ENCODE measurements at places on chromosomes 3 and 15.

DNA sequence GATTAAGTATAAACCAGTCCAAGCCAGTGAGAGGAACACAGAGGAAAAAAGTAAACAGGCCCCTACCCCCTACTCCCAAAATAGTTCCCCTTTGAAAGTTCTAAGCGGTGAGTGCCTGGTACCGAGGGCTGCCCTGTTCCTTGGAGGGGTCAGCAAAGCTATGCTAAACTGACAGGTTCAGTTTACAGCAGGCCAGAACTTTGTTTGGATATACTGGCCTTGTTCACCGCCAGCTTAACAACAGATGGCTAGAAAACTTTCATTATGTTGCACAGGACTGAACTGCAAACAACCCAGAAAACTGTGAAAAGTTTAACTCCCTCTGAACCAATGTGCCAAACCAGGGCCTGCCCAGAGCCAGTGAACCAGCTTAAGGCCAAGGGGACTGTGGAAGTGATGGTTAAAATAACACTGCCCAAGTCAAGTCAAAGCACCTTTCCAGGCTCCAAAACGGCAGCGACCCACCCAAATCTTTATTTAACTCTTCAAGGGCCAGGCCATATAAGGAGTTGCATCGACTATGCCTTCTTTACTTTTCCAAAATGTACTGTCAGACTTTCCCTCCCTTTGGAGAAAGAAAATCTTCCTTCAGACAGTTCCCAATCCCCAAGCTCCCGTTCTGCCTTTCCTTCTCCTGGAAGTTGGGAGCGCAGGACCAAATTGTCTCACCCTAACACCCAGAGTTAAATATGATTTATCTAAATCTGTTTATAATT, 448.0 kb downstream of the FOXP1 start:
- no peak for DNase-seq

GRCh38 chr3:161142486-161142885, 37.3 kb upstream of the B3GALNT1 start:
- no peak for DNase-seq

DNA sequence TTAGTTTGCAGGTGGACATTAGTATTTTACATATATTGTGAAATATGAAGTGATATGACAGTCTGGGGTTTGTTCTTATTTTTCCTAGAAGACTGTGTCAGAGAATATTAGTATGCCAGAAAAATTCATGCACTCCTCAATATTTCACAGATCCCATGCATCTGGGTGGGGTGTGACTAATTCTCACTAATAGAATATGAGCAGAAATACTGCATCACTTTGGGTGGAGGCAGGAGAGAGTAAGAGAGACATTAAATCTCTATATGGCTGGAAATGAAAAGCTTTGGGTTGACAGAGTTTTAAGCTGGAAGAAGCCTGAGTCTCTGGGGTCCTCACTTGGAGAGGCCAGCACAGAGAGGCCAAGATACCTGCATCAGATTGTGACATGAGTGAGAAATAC, 101.3 kb upstream of the DPH6 start:
- DNase-seq: no peak

GRCh38 chr15:35854316-35854715, 308.4 kb upstream of the DPH6 start:
- DNase-seq: no peak

DNA sequence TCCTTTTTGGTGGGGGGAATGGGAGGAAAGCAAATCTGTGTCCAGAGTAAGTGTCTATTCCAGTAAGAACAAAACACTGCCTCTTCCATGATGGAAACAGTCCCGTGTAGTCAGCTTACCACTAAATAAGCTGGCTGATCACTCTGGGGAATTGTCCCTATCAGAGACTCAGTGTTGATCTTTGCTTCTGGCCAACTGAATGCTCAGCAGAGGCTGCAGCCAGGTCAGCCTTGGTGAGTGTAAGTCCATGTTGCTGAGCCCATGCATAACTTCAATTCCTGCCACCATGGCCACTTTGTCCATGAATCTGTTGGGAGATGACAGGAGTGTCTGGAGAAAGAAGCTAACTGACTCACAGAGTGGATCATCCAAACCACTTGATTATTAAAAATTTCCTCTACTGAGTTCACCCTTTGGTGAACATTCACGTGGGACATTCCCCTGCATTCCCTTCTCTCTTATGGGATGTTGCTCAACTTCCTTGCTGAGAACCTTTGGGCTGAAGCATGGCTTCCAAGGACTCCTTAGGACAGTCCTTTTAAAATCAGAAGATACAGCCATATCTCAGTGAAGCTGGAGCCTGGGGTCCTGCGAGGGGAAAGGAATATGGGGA, 33.9 kb upstream of the XCR1 start:
- no peak for DNase-seq

- DNase-seq: peak; percentile 67
Measured at GRCh38 chr3:141401573-141402475, 33.5 kb downstream of the ZBTB38 start.

GRCh38 chr15:29889542-29890329, 67.5 kb upstream of the TJP1 start:
- DNase-seq: no peak

GRCh38 chr3:148218222-148218621, 479.5 kb upstream of the AGTR1 start:
- no peak for DNase-seq

DNA sequence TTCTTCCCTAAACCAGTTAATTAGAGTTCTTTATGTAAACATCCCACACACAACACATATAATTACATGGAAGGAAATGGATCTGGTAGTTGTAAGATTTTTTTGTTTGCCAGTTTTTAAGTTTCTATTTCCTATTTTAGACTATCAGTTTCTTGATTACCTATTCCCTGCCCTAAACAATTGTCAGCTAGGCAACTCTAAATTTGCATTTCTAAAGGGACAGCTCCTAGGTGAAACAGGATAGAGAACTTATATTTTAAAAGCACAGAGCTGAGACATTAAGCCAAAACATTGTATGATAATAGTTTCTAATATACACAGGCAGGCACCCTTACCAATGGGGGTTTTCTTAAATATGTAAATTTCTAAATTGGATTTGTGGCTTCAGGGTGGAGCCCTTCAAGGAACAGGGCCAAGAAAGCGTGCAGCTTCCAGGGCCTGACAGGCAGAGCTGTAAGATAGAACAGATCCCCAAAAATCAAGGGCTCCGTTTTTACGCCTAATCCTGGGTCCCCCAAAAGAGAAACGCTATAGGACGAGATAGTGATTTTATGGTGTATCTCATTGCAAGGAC, 8.9 kb downstream of the LEKR1 start:
- no peak for DNase-seq

DNA sequence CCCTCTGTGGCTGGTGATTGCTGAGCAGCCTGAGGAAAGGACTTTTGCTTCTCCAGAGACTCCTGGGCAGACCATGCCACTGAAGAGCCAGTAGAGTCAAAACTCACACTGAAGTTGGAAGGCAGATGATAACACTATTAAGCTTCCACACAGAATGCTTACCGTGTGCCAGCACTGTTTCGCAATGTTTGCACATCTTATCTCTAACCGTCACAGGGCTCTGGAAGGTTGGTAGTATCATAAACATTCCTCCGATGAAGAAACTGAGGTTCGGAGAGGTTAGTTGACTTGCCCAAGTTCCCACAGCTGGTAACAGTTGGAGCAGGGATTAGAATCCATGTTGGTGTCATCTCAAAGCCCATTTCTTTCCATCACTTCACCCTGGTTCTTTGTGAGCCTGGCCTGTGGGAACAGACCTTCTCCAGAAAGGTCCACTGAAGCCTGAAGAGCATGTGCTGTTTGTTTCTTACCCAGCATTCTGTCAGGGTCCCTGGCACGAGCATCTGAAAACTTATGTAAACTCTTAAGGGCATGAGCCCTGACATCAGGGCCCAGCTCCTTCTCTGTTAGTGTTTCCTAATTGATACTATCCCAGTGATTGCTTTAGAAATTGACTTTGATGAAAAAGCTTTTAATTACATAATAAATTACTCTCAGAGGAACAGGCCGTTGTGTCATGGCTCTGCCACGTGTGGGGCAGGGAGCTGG, 77.0 kb upstream of the PRR23C start:
- DNase-seq: no peak

DNA sequence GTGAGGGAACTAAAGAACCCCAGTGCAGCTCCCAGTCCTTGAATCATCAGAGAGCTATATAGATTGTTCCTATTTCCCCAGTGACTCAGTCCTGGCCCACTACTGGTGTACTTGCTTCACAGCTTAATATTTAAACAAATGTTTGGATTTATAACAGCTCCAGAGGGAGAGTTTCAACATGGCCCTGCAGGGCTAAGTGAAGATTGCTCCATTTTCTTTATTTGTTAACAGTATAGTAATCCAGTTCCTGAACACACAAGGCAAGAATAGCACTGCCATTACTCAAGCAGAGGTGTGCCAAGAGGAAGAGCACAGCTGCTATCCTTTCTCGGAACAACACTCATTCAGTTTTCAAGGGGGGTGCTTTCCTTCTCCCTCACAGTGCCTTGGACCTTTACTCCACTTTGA, 6.5 kb downstream of the SQOR start:
- no peak for DNase-seq

DNA sequence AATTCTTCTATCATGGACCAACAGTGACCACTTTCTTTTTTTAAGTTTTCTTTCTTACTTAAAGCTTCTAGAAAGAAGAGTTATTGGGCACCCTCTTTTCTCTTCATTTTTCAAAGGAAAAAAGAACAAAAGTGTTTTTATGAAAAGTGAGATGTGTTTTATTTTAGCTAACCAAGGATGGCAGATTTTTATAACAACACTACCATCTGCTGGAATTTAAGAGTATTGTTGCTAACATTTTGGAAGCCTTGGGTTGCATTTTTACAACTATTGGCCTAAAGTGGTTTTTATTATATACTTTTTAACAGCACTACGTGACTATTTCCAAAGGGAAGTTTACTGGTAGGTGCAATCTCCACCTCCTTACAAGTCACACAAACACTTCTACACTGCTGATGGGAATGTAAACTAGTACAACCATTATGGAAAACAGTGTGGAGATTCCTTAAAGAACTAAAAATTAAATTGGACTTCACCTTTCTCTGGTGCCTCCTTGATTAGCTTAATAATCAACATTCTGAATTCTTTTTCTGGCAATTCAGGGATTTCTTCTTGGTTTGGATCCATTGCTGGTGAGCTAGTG, 237.7 kb upstream of the AGTR1 start:
- no peak for DNase-seq

DNA sequence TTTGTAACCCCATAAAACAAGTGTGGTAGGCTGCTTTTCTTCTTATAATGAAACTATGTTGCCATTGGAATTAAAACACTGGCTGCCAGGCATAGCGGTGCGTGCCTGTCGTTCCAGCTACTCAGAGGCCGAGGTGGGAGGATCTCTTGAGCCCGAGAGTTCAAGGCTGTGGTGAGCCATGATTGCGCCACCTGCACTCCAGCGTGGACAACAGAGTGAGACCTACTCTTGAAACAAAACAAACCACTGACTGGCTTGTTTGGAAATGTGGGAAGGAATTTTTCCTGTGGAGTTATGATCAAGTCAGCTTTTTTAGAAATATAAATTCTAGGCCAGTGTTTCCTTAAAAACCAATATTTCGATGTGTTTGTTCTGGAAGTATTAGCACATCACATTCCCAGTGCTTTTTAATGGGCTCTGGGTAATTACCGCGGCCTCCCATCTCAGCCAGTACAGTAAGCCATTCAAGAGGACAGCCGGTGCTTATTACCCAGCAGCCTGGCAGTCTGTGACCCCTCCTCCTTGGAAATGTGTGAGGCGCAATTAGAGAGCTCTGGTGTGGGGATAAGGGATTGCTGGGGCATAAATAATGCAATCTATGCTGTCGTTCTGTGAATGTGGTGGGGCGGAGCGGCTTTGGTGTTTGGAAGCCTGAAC, 58.3 kb upstream of the TRAK1 start:
- no peak for DNase-seq

DNA sequence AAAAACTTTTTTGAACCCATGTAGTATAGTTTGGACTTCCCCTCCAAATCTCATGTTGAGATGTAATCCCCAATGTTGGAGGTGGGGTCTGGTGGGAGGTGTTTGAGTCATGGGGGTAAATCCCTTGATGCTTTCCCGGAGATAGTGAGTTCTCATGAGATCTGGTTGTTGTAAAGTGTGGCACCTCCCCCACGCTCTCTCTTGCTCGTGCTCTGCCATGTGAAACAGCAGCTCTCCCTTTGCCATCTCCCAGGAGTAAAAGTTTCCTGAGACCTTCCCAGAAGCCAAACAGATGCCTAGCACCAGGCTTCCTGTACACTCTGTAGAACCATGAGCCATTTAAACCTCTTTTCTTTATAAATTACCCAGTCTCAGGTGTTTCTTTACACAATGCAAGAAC, 16.0 kb upstream of the RNU6-1 start:
- no peak for DNase-seq

GRCh38 chr15:74263466-74263865, 27.3 kb downstream of the CCDC33 start:
- DNase-seq: no peak

DNA sequence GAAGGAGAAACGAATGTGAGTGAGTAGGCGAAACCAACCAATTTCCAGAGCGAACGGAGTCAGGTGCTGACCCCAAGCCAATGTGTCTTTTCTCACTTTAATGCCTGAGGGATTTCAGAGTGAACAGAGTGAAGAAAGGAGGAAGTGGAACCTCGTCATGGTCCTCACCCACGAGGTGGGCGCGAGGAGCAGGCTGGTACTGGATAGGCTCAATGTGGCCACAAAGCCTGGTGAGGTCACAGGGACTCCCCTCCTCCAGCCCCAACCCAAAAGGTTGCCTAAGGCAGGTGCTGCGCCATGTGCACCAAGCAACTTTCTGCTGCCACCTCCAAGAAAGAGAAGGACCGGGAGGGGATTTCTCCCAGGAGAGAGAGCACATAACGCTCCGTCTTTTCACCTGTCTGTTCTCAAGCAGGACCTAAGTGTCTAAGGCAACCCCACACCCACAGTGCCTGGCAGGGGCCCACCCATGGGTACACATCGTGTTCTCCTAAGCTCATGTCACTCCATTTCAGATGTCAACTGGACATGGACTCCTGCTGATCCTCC, 3.8 kb downstream of the NRROS start:
- peak; percentile 45 for DNase-seq

- no peak for DNase-seq
Measured at GRCh38 chr3:5462086-5462485, 274.6 kb downstream of the EDEM1 start.

DNA sequence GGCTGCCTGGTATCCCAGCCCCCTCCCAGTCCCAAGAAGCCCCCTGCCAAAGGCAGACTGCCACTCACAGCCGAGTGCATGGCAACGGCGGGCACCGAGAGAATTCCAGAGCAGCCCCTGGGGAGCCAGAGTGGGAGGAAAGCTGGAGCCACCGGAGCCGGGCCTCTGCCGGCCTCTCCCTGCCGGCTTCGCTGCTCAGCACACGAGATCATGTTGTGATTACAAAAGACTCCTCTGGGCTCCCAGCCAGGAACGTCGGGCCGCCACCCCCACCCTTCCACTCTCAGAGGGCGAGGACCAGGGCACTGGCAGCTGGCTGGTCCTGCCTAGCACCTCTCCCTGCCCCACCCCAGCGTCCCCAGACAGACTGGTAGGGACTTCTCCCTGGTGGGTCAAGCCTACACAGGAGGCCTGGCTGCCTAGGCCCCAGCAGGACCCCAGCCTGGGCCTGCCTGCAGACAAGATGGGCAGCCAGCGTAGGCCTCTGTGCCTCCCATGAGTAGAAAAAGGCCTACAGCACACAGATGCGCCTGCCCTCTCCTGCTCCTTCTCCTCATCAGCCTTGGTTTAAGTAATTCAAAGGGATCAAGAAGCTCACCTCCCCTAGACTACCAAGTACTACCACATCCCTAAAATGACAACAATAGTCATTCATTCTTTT, at the start of gene CCDC9B:
CCDC9B (minus strand) TSS at position 200 of the 661 bp plus-strand sequence; CDS start at position 80, 120 bp downstream.
- DNase-seq: no peak

All from activated T-cell treated with anti-CD3 and anti-CD28 coated beads, Interleukin-2, amount 50 U/mL, for 1 hour (primary cell).